ENCODE measurements at places on chromosomes 16 and 17.

- no peaks in the 10 kb centered on the region for H3K27me3 ChIP-seq
- H3K4me3 ChIP-seq = no peak overlapping the region
- no peak overlapping the region for H3K27ac ChIP-seq
Measured at GRCh38 chr16:6694636-6695035, 638.0 kb upstream of the RBFOX1 start.

- H3K27ac ChIP-seq = no peak overlapping the region
- no peak overlapping the region for H3K4me3 ChIP-seq
- DNase-seq = no peak
- H3K36me3 ChIP-seq = no peaks in the 10 kb centered on the region
Measured at GRCh38 chr16:51405361-51405760, 254.3 kb upstream of the SALL1 start.

DNA sequence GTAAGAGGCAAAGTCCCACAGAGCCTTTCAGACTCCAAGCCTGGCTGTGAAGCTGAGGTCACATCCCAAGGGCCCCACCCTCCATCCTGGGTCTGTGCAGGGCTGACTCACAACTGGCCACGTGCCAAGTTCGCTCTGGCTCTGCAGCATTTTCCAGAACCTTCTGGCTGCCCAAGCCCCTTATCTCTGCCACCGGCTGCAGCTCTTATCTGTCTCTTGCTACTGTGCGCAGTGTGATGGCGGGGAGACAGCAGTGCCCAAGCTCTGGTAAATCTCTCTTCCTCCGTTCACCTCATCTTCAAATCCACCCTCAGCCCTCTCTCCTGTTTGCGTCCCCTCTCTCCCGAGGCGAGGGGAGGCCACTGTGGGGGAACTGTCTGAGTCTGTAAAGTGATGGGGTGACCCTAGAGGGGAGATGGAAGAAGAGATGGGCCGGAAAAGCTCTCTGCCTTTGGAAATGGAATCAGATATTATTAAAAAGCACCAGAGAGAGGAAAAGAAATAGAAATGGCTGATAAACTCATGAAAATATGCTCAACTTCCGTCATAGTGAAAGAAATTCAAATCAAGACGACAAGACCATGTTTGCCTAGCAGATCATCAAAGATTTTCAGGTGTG lies 162.7 kb upstream of the CDC42EP4 start:
- H3K27me3 ChIP-seq = no peaks in the 10 kb centered on the region
- no peak overlapping the region for H3K4me3 ChIP-seq
- H3K4me1 ChIP-seq = no peaks in the 10 kb centered on the region
- H3K27ac ChIP-seq = no peak overlapping the region

GRCh38 chr17:29640413-29640812 lies 17.7 kb upstream of the CORO6 start:
- H3K4me1 ChIP-seq = peaks cover 14% of the 10 kb centered on the region
- no peaks in the 10 kb centered on the region for H3K27me3 ChIP-seq
- peak overlapping the region; percentile 57 for H3K27ac ChIP-seq
- no peak overlapping the region for H3K4me3 ChIP-seq

DNA sequence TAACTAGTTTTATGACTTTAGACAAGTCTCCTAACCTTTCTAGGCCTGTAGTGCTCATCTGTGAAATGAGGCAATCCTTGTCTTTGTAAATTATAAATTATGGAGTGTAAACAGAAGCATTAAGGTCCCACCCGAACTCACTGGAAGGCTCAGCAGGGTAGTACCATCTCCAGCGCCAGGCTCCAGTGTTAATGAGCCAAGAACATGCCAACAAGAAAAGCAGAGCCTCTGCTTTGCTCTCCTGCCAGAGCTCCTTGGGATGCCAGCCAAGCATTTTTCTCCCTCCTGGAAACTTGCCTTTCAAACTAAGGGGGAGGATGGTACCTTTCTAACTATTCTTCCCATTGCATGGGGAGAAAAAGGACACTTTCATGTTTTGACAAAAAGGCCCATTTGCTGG lies 14.9 kb downstream of the LIMD2 start:
- no peak overlapping the region for H3K27ac ChIP-seq
- no peaks in the 10 kb centered on the region for H3K4me1 ChIP-seq
- H3K36me3 ChIP-seq = peaks cover 76% of the 10 kb centered on the region
- no peaks in the 10 kb centered on the region for H3K27me3 ChIP-seq
- DNase-seq = no peak

DNA sequence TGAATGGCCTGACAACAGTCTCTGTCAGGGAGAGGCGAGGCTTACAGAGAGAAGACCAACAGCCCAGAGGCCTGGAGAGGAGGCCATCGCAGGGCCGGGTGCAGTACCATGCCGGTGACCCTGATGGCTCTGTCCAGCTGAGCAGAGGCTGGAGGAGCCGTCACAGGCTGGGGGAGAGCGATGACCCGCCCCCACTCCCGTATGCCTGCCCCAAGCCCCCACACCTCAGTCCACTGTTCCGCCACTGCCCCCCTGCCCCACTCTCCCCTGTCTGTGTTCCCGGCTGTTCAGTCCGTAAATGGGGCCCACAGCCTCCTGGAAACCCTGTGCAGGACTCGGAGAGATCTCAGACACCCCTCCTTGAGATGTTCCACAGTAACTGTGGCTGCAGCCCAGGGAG lies 12.8 kb upstream of the FAM83G start:
- H3K36me3 ChIP-seq = no peaks in the 10 kb centered on the region
- H3K27me3 ChIP-seq = no peaks in the 10 kb centered on the region
- DNase-seq = no peak
- no peak overlapping the region for H3K4me3 ChIP-seq
- H3K27ac ChIP-seq = no peak overlapping the region
- H3K4me1 ChIP-seq = no peaks in the 10 kb centered on the region

DNA sequence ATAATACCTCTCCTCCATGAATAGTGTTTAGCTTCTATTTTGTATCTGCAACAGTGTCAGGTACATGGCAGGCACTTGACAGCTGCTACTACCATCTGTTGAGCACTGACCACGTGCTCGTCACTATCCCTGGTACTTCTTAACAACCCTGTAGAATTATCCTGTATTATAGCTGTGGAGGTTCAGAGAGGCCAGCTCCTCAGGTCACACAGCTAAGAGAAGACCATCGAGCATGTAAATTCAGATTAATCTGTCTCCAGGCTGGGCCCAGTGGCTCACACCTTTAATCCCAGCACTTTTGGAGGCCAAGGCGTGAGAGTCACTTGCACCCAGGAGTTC lies 26.3 kb downstream of the WSB1 start:
- H3K4me3 ChIP-seq = no peak overlapping the region
- no peak for DNase-seq
- no peak overlapping the region for H3K27ac ChIP-seq
- H3K27me3 ChIP-seq = no peaks in the 10 kb centered on the region

DNA sequence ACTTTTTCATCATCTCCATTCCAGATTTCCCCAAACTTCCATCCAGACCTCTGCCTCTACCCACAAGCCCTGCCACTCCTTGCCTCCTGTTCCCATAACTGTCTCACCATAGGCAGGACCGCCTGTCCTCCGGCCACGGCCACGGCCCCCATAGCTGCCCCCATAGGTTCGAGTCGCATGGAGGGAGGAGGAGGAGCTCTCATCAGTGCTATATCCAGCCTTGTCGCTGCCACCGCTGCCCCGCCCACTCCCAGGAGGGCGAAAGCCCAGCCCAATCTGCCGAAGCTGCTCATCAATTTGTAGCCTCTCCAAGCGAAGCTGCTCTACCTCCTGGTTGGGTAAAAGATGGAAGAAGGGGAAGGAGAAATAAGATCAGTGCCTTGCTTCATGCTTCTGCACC lies 3.4 kb upstream of the SOX15 start:
- H3K4me1 ChIP-seq = peaks cover 11% of the 10 kb centered on the region
- H3K27me3 ChIP-seq = no peaks in the 10 kb centered on the region
- DNase-seq = no peak
- H3K27ac ChIP-seq = no peak overlapping the region
- no peak overlapping the region for H3K4me3 ChIP-seq
- H3K36me3 ChIP-seq = peaks cover 78% of the 10 kb centered on the region

GRCh38 chr17:3574231-3574630 lies 16.6 kb upstream of the TRPV3 start:
- peaks cover 20% of the 10 kb centered on the region for H3K36me3 ChIP-seq
- H3K4me3 ChIP-seq = no peak overlapping the region
- H3K27me3 ChIP-seq = no peaks in the 10 kb centered on the region
- no peak overlapping the region for H3K27ac ChIP-seq

DNA sequence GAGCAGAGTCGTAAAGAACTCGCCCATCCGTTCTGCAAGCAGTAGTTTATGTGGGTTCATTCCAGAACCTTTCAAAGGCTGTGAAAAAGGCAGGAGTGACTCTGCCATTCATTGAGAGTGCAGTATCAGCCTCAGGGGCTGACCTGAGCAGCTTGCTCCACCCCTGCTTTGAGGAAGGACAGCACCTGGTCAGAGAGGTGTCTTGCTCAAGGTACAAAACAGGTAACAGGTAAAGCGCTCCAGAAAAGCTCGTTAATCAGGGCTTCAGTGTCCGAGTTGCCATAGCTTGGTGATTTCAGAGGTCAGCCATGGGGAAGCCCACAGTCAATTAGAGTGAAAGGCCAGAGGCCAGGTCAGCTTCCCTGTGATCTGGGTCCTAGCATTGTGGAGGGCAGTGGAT lies 251.1 kb downstream of the ABCC12 start:
- no peak for DNase-seq
- H3K4me3 ChIP-seq = no peak overlapping the region
- no peak overlapping the region for H3K27ac ChIP-seq
- no peaks in the 10 kb centered on the region for H3K36me3 ChIP-seq

GRCh38 chr17:55386796-55387332 lies 34.8 kb downstream of the MMD start:
- no peak overlapping the region for H3K27ac ChIP-seq
- no peaks in the 10 kb centered on the region for H3K4me1 ChIP-seq
- no peaks in the 10 kb centered on the region for H3K36me3 ChIP-seq

- no peak for DNase-seq
- no peaks in the 10 kb centered on the region for H3K27me3 ChIP-seq
- no peak overlapping the region for H3K4me3 ChIP-seq
- no peak overlapping the region for H3K27ac ChIP-seq
- no peaks in the 10 kb centered on the region for H3K36me3 ChIP-seq
Measured at GRCh38 chr17:19401321-19402010, 9.6 kb upstream of the RNF112 start.

- no peaks in the 10 kb centered on the region for H3K36me3 ChIP-seq
- no peak overlapping the region for H3K27ac ChIP-seq
- H3K4me3 ChIP-seq = no peak overlapping the region
- DNase-seq = no peak
- H3K27me3 ChIP-seq = no peaks in the 10 kb centered on the region
- H3K4me1 ChIP-seq = no peaks in the 10 kb centered on the region
Measured at GRCh38 chr16:55471448-55472097, 7.4 kb upstream of the MMP2 start.

DNA sequence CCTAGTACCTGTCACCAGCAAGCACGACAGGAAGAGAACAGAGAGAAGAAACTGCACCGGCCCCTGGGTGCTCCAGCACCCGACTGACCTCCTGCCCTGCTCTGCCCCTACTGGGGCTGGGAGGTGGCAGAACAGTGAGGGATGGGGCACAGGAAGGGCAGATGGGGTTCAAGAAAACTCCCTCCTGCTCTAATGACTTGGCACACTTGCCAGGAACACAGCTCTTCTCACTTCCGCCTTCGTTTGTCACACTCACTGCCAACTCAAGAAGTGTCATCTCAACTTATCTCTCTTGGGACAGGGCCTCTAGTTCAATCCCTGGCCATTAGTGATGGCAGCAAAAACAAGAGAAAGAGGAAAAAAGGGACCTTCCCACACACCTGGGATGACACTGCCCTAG lies 42.7 kb upstream of the ICAM2 start:
- no peak overlapping the region for H3K4me3 ChIP-seq
- H3K36me3 ChIP-seq = peaks cover 9% of the 10 kb centered on the region
- no peak for DNase-seq
- H3K27ac ChIP-seq = no peak overlapping the region
- peaks cover 14% of the 10 kb centered on the region for H3K4me1 ChIP-seq
- no peaks in the 10 kb centered on the region for H3K27me3 ChIP-seq

All from common myeloid progenitor, CD34-positive (primary cell).